ENCODE measurements at places on chromosomes 3 and 15.

DNA sequence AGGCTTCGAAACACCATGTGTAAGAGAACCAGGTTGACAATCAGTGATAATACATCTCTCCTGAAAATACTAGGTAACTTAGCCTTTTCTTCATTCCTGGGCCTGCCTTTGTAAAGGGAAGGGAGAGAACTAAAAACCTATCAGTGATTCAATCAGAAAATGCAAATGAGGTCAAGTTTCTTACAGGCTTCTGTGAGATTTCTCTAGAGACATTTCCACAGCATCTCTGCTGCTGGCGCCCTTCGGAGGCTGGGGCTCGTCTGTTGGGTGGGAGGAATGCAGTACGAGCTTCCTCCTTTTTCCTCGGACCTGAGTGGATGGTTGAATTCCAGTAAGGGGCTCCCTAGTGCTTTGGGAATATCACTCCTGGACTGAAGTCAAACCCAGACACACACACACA lies 340.4 kb upstream of the ICE2 start:
- DNase-seq: no peak

- no peak for DNase-seq
These were observed 38.7 kb downstream of the CHSY1 start for GRCh38 chr15:101213147-101213546.

- no peak for DNase-seq
These were observed 151.3 kb downstream of the NR1I2 start for GRCh38 chr3:119933207-119933606.

- no peak for DNase-seq
These were observed 60.2 kb downstream of the CACNA1D start for GRCh38 chr3:53554559-53555067.

DNA sequence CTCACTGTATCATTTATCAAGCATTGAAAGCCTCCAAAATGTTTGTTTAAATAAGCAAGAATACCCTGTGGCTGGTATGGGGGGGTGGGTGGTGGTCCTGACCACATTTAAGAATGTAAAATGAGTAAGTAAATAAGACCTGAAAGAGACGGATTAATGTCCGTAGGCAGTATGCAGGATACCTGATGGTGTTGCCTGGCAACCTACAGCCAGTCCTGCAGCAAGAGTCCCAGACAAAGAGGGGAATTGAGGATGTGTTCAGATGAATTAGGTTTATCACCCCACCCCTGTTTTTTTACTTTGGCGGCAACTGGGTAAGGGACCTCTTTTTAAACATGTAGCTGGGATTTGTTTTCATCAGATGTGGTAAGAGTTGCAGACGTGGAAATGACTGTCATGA lies 99.8 kb upstream of the BFSP2 start:
- DNase-seq: no peak

DNA sequence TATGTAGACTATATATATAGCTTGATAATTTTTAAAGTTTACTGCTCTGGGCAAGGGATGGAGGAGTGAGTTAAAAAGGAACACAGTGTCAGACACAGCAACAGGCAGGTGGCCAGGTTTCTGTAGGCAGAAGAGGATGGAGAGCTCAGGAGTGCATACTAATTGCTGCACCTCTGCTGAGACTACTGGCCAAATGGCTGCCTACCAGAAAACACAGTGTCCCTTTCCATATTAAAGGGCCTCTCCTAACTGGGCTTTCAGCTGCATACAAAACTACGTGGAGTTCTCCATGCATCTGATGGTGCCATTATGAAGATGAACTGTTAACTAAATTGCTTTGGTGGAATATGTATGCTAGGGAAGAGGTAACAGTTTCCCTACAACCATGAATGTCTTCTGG lies 1.8 kb downstream of the ATP13A4 start:
- no peak for DNase-seq

DNA sequence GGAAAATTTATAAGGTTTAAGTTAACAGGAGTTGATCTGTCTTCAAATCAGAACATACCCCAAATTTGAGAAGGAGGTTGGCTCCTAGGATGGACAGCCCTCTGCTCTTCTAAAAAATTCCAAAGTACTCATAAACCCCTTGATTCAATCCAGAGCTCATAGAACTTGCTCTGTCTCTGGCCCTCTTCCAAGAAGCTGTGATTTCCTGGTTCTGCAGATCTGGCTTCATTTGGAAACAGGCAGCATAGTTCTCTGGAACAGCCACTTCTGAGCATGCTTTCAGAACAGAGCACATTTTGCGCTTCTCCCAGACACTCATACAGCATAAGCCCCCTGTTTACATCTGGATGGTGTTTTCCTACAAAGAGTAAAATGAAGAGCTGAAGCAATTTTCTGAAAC lies 96.7 kb downstream of the KBTBD8 start:
- no peak for DNase-seq

GRCh38 chr3:33186524-33187367 lies 31.9 kb downstream of the SUSD5 start:
- no peak for DNase-seq

DNA sequence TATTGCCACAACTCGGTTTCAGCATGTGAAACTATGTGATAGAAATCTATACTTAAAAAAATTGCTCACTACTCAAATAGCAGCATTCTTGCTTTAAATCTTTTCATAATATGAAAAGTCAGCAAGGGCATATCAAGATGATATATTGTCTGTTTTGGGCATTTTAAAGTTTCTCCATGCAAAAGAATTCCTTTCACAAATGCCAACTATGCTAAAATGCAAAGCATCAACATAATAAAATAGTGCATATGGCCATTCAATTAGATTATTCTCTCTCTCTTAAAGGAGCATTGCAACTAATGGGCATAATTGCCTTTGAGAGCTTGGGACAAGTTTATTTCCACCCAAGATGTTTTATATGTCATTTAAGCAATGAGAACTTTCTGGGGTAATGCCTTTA lies 475.1 kb downstream of the ZPLD1 start:
- DNase-seq: no peak

DNA sequence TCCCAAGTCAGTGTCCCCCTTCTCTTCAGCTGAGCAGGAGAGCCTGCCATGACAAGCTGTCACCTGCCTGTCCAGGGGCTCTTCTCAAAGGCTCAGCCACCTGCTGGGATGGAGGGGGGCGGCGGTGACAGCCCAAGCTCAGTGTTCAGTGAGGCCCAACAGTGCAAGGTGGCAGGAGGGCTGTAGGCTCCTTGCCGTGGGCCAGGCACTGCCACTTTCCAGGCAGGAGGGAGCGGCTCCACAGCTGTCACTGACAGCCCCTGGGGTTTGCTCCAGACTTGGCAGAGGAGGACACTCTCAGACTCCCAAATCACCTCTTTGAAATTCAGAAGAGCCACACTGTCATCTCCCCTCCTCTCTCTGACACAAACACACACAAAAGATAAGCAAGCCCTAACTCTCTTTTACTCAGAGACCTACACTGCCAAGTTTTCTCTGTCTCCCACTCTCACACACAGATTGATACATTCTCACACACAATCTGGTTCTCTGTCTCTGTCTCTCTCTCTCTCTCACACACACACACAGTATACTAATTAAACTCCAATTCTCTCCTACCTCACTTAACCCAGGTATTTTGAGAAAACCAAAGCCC lies 443.3 kb downstream of the EPHB1 start:
- DNase-seq: no peak

DNA sequence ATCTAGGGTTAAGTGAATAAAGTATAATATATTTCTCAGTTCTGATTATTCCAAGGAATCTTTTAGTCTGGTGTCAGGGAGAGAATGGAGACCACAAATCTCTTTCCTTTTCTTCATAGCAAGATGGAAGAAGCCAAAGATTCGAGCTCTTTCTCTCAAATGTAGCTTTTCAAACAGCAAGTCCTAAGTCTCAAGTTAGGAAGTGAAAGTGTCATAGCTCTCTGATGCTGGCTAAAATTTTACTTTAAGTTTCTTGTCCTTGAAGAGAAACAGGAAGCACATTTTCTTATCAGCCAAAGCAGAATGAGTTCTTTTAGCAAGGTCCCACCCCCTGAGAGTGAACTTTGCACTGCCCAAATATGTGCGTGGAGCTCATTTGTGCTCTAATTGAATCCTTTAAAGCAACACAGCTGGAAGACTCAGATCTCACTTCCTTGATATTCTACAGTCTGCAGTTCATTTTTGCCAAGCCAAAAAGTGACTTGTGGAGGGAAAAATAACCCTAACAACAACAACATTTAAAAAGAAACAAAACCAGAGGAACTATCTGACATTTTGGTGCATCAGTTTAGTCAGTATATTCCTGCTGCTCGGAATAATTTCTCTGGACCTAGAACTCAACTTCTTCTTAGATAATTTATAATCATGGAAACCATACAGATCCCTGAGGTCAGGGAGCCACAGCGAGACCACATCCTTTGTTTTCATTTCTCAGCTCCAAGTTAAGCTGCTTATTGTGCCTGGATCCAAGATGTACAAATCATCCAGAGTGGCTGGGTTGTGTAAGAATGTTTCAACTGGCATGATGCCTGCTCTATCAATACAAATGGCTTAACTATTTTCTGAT lies 238.7 kb upstream of the P2RY1 start:
- no peak for DNase-seq

DNA sequence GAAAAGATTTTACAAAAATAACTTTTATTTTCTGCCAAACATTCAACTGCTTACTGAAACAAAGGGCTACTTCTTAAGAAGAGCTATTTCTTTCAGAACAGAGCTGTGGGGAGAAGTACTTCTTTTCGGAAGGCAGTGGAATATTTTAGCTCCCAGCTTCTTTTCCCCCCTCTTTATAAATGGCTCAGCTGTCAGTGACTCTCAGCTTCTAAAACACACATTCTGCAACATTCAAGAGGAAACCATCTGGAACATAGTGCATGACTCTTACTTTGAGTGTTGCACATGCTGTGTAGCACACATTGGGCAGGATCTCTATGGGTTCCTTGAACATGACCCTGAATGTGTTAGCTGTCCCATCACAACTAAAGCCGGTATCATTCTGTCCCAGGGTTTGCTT lies 7.0 kb upstream of the C15orf40 start:
- no peak for DNase-seq

DNA sequence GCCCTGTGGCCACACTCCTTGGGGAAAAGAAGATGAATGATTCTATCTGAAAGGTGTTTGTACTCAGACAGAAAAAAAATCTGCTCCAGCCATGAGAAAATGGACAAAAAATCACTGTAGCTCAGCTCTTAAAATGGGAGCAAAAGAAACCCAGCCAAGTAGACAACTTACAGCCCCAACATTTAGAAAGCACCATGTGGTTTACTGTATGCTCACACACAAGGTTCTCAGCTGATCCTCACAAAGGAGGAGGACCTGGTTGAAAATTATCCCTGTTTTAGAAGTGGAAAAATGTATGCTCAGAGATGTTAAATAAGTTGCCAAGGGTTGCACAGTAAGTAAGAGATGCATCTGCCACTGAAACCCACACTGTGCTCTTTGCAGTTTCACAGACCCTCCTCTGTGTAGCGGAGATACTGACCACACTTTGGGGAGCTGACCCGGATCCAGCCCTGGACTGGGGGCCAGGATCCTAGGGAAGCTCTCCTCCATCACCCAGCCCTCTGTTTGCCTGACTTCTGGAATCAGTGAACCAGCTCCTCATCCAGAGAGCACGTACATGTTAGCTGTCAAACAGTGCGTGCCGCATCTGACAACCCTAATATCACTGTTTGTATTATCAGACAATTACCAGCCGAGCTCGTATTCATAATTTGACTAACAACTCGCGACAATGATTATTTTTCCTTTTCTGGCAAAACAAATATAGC lies 32.7 kb upstream of the TPRG1 start:
- no peak for DNase-seq

DNA sequence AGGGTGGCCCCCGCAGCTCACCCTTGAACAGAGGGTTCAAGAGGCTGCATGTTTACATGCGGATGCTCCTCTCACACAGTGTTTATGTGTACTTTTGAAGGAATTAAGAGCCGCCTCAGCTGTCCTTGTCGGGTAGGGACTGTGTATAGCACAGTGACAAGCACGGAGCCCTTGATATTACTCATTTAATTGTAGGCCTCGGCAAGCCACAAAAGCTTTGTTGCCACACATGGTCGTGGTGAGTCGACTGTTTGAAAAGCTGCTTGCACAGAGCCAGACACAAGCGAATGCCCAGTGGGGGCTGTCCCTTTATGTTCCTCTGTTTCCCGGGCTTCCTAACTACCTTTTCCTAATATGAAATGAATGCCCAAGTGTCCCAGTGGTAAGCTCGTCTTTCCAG lies 4.5 kb downstream of the ESYT3 start:
- no peak for DNase-seq

GRCh38 chr3:42601896-42602581 lies 1.6 kb downstream of the NKTR start:
- DNase-seq: no peak

DNA sequence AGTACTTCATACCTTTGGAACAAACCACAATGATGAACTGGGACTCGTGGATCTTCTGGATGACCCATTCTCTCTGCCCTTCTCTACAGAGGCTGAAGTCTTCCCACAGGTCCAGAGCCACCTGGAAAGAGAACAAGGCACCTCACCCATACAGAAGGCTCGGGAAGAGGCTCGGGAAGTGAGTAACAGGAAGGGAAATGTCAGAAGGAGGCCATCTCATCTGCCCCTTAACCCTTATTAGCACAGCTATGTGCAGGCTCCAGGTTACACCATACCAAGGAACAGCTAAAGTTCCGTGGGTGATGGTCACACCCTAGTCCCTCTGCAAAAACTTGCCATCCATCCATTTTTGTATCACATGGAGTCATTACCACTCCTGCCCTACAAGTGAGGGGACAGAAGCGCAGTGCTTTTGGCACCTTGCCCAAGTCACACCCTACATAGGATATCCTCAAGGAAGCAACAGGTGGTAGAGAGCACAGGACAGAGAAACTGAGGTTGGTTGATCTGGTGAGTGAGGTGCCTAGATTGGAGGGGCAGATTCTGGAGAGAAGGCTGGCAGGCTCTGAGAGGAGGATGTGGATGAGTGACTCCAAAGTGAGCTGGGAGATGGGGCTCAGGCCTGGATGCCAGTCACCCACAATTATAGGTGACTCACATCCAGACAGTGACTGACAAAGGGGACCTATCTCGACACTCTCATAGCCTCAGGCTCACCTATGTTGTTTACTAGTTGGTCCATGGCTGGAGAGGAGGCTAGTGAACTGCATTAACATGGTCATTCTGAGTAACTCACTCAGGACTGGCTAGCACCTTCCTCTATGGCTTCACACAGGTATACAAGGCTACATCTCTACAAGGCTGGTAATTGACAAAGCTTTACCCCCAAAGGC lies 38.2 kb downstream of the SPATA12 start:
- no peak for DNase-seq

DNA sequence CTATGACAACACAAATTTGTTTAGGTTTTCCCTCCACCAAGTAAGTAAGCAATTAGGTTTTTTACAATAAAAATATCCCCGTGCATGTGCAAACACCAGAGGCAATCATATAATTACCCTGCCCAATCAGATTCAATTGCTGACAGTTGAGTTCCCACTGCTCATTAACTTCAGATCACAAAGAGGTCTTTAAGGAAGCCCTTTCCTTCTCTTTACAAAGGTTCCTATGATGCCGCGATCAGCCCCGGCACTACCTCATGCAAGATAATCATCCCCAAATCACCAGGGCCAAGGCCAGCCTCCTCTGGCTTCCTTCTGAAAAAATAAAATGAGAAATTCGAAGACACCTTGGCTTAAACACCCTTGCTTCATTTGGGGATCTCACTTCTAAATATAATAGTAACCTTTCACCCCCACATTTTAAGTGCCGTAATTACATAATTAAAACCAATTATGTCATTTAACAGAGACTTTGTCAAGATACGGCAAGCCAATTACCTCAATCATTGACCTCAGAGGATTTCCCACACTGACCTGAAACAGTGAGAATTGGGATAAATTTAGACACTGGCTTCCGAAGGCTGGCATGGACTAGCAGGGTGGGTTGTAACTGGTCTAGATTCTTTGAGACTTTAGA lies 121.3 kb upstream of the WNT5A start:
- no peak for DNase-seq

GRCh38 chr3:38657369-38657768 lies 7.9 kb upstream of the SCN5A start:
- no peak for DNase-seq
